Activated T-helper 1 cell treated with anti-CD3 and anti-CD28 coated beads, Interleukin-12 subunit alpha, Interleukin-12 subunit beta, Interleukin-2, Interleukin-4 antibody, amounts not matched to agents 30 ng/mL and 10 ng/mL and 1 ng/mL, durations not matched to agents 14 hours and 24 hours and 36 hours (primary cell): ENCODE measurements at places on chromosomes 2 and 18. TPM values are rescaled to one million over a fixed set of nuclear protein-coding genes. Genes with fewer than 3 reads are reported as not detected.

The G6PC2 gene
- not detected in 2 replicates for total RNA-seq

The TGFBRAP1 gene
- 23.1 and 27.3 TPM in 2 replicates for total RNA-seq

The PRKAG3 gene
- not detected in 2 replicates for total RNA-seq

The TDRD15 gene
- not detected in 2 replicates for total RNA-seq

The RALBP1 gene
- total RNA-seq, result 40.9 and 42.4 TPM in 2 replicates

The PXDN gene
- total RNA-seq, result 1.7 and 1.9 TPM in 2 replicates

The VIL1 gene
- total RNA-seq, result not detected in 2 replicates

DNA sequence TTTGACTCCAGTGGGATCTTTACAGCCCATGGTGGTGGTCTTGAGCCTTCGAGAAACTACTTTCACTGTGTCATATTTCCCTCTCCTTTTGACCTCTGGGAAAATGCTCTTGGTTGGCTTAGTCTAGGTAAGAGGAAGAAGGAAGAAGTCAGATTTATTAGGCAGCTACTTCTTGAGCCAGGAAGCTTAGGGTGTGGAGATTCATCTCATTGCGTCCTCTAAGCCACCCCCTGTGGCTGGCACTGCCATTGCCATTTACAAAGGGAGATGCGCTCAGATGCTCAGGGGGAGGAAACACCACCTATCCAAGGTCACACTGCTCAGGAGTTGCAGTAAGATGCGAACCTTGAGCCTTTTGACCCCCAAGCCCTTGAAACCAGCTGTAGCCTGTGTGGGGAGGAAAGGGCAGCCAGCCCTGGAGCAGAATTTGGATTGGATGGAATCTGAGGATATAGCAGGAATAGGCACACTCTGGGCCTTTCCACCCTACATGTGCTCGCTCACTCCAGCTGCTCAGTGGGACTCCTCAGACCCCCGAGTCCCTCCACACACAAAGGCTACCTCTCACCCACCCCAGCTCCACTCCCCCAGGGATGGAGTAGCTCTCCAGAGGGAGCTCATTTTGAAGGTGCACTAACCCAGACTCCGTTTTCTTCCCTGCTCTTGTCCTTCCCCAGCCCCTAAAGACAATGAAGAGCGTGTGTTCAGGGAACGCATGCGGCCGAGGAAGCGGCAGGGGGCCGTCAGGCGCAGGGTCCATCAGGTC, 321.3 kb upstream of the EPAS1 start:
- no peak for DNase-seq

DNA sequence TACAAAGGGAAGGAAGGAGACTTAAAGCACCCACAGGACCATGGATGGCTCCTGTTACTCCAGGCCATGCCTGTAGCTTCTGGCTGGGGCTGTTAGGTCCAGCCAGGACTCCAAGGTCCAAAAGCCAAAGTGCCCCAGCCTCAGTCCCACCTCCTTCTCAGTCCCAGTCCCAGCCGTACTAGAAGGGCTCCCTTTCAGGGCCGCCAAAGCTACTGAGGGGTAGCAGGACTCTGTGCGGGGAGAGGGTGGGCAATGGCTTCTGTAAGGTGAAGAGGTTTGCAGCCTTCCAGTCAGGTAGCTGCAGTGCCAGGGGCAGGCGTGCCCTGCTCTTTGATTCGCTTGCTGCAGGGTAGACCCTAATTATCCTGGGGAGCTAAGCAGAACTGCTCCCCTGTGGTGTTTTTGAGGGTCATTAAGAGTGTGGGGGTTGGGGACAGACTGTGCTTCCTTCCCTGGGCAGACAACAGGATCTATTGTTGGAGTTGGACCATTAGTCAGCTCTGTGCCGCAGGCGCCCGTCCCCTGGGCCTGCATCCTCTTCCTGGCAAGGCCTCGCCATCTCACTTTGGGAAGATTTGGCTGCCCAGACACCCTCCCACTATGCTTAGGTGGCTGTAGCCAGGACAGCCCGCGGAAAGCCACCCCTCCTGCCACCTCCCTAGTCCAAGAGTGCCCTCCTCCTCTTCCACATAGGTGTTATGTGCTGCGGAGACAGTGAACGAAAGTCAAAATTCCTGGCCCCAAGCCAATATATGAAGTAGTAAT, 118.8 kb downstream of the ZBTB7C start:
- no peak for DNase-seq

GRCh38 chr2:2851806-2852777, 521.0 kb upstream of the MYT1L start:
- DNase-seq, result no peak

GRCh38 chr2:43605079-43605655, 9.3 kb upstream of the THADA start:
- DNase-seq, result peak; percentile 8

GRCh38 chr2:204835786-204836185, 290.5 kb downstream of the PARD3B start:
- no peak for DNase-seq

DNA sequence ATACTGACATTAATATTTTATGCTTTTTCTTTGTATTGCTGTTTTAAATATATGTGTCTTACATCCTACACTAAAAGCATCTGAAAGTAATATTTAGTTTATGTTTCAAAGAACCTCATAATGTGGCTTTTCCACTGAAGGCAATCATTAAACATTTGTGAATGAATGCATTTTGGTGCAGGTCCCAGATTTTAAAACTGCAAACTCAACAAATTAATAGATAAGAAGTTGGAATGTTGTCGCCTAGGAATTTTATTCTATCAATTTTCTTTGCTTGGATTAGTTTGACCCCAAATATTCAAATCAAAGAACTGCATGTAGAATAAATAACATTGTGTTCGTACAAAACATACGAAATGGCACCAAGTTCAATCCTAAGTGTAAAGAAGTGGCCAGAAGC, 44.7 kb downstream of the ATF2 start:
- DNase-seq, result no peak

GRCh38 chr2:36677996-36678605, 18.4 kb upstream of the VIT start:
- DNase-seq, result no peak

DNA sequence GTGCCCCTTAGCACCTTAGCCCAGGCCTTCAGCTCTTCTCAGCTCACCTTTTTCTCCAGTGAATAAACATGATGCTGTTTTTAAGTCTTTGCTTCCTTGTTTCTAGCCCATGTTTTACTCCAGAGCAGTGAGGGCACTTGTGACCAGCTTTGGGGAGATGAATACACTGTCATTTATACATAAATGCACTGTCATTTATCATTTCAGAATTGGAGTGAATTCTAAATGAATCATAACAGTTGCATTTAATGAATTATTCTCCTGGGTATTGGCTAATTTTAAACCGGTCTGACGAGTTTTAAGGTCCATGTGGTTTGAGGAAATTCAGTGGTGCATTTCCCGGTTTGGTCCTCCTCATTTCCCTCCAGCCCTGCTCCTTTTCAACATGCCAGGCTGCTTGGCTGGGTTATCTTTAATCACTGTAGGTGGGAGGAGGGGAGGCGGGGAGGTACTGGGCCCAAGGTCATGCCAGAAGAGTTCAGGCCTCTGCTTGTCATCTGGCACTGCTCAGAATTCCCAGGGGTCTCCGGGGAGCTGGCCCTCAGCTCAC, 23.9 kb downstream of the PRKCE start:
- no peak for DNase-seq

- no peak for DNase-seq
Observed at GRCh38 chr2:191301971-191302370, 56.8 kb downstream of the MYO1B start.

GRCh38 chr2:64263315-64263714, 119.1 kb upstream of the PELI1 start:
- no peak for DNase-seq

- DNase-seq, result no peak
Observed at GRCh38 chr2:54641988-54642387, 81.5 kb upstream of the EML6 start.

GRCh38 chr2:142033393-142033792, 97.4 kb downstream of the LRP1B start:
- no peak for DNase-seq
